ENCODE measurements at places on chromosomes 2 and 18.

GRCh38 chr2:127413782-127414637 is 4.2 kb upstream of the PROC start:
- peak; percentile 32 for DNase-seq

GRCh38 chr2:199659207-199659606 is 191.8 kb downstream of the FTCDNL1 start:
- DNase-seq = peak; percentile 87

DNA sequence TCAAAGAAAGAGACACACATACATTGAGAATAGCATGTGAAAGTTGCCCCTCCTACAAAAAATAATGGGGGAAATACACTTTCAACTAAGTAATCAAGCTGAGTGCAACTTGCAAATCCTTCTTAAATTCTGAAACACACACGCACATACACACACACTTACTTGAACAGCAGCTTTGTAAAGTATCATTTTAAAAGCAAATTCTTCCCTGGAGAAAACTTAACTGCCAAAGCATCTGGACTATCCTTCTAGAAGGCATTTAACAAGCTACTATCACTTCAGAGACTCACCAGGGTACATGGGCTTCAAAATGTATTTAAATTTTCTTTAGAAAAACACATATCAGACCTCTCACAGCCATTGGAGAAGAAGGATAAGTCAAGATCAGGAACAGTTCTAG is 15.3 kb downstream of the GAREM1 start:
- DNase-seq = no peak

- no peak for DNase-seq
Observed at GRCh38 chr2:88824951-88825350, 133.5 kb downstream of the RPIA start.

- DNase-seq = no peak
Observed at GRCh38 chr2:27145682-27146081, 3.1 kb upstream of the TCF23 start.

GRCh38 chr2:218780046-218780445 is 1.9 kb upstream of the CYP27A1 start:
- no peak for DNase-seq

DNA sequence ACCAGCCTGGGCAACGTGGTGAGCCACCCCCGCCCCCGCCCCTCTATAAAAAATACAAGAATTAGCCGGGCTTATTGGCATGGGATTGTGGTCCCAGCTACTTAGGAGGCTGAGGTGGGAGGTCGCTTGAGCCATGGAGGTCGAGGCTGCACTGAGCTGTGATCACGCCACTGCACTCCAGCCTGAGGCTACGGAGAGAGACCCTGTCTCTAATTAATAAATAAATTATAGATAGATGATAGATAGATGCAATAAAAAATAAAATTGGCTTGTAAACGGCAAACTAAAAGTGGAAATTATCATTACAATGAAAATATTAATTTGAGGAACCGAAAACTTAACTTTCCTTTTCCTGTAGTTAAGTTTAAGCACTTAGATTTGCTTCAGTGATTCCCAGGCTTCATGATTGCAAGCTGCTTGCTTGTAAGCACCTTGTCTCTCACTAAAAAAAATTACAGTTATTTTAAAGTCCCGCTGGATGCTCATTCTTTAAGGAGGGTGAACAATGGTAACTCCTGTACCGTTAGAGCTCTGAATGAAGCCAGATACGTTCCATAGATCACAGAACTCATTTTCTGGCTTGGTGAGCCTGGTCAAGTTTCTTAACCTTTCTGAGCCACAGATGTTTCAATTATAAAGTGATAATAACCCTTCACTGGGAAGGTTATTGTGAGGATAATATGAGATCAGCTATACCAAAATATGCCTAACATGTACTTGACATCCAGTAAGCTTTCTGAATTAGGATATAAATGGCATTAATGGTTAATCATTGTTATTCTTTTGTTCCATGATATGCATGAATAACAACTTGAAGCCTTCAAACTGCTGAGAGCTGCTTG is 9.3 kb upstream of the NARS1 start:
- no peak for DNase-seq

- DNase-seq = no peak
Observed at GRCh38 chr2:196112418-196113034, 43.9 kb upstream of the DNAH7 start.

DNA sequence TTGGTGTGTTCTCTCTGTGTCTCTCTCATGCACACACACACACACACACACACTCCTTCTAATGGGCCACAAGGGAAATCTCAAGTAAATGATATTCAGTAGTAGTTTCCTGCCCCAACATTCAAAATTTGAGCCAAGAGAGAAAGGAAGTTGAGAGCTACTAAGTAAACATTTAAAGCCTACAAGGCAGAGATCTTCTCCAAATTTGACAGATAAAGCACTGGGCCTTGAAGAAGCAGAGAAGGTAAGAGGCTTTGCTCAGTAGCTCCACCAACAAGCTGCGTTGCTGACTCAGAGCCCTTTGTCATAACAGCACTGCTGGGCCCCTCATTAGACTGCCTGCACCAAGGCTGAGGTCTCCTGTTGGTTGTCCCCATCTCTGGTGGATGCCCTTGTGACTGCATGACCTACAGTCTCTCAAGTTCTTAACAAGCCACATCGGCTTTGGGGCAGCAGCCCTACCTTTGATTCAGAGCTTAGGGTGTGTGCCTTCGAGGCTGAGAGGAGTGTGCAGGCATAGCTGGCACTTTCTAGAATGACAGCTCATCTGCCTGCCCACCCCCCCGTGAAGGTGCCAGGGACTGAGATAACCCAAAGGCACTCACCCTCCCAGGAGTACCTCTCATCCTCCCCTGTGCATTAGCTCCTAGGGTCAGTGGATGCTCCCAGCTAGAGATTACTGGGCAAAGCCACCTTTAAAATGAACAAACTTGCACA is 32.3 kb upstream of the NEB start:
- no peak for DNase-seq

- no peak for DNase-seq
Observed at GRCh38 chr18:9861933-9862332, 23.8 kb upstream of the TXNDC2 start.

DNA sequence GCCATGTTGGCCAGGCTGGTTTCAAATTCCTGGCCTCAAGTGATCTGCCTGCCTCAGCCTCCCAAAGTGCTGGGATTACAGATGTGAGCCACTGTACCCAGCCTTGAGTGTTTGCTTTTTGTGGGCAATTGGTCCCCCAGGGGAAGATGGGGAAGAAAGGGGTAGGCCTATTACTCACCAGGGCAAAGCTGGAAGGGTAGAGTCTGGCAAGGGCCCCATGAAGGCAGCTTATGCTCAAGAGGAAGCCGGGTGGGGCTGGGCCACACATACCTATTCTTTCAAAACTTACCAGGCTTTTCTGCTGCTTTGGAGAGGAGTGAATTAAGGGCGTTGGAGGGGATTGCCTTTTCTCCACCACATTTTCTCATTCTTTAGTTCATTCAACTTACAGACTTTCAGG is 24.5 kb upstream of the CD28 start:
- DNase-seq = no peak

- peak; percentile 44 for DNase-seq
Observed at GRCh38 chr2:174902506-174903263, 102.5 kb downstream of the CHN1 start.

- DNase-seq = peak; percentile 83
Observed at GRCh38 chr2:136423516-136423996, 305.6 kb upstream of the CXCR4 start.

GRCh38 chr2:86102157-86102556 is 3.5 kb downstream of the POLR1A start:
- DNase-seq = no peak

- DNase-seq = no peak
Observed at GRCh38 chr18:8197499-8197898, 411.7 kb upstream of the RAB12 start.

DNA sequence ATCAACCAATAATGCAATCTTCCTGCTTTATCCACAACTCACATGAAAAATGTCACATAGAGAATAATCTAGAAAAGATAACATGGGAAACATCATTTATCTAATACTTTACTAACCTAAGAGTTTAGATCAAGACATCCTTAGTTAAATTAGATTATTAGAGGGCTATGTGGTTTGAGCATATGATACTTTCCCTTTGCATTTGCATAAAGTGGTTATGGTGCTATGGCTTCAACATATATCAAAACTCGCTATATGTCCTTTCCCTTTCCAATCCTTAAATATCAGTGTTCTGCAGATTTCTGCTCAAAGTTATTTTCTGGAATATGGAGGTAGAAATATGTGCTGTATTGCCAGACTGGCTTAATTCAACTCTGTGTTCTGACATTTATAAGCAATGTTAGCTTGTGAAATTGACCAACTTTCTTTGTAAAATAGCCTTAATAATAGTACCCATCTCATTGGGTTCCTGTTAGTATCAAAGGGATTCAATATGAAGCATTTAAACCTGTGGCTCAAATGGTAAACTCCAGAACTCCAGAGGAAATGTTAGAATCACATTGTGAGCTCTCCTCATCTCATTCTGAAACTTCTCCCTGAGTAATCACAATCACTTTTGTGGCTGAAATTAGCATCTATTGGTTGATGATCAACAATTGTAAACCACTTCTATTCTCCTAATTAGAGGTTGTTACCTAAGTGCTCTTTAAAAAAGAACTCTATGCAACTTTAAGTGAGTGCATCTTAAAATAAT is 1089.9 kb upstream of the SLC39A10 start:
- no peak for DNase-seq

DNA sequence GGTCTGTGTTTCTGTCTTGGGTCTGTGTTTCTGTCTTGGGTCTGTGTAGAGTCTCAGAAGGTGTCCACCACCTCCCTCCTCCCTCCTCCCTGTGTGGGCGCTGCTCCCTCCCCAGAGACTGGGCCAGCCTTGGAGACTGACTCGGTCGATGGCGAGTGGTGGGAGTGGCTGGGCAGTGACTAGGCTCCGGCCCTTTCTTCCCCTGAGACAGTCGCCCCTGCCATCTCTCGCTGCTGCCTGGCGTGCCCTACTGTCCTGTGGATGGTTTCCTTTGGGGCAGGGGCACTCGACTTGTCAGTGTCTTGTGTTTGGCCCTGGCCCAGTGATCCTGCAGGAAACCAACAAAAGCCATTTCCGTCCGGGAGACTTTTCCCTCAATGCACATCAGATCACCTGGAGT is 215.8 kb downstream of the NDUFA10 start:
- no peak for DNase-seq

- no peak for DNase-seq
Observed at GRCh38 chr2:33225350-33225749, 251.1 kb upstream of the RASGRP3 start.

DNA sequence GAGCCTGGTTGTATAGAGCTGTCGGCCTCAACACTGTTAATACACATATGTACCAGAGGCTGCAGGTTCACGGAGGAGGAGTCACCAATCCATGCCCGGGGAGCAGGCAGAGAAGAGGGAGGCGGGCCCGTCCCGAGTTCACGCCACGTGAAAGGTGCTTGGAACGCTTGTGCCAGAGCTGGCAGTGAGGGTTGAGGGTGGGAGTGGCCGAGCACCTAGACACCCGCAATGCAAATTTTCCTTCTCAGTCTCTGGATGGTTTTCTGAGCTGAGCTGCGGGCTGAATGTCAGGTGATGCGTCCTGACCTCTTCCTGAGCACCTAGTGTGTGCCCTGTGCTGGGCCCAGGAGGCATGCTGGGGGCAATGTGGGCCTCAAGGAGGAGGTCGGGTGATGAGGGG is 52.2 kb downstream of the ODC1 start:
- DNase-seq = no peak

DNA sequence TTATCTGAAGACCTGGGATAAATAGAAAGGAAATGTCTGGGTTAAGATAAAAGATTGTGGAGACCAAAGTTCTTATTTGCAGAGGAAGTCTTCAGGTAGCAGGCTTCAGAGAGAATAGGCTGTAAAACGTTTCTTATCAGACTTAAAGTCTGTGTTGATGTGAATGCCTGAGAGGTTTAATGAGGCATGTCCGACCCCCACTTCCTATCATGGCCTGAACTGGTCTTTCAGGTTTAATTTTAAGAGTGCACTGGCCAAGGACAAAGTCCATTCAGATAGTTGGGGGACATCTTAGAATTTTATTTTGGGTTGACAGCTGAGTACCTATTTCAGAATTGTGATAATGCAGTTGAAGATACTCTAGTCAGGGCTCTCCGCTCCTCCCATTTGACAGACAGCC is 92.1 kb downstream of the ATL2 start:
- no peak for DNase-seq

DNA sequence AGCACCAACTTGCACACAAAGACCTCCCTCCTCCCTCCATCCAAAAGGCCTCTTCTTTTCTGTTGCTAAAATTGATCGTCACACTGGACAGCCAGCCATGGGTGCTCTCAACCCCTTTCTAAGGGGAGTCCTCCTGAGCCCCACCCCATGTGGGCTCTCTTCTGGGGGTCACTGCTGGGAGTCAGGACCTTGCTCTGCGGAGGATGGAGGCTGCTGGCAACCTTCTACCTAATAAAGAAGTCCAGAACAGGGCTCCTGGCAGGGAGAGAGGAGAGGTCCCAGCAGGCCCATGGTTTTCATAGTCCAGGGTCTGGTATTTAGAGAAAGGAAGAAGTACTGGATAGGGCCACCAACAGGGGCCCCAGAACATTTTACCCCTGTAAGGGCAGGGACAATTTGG is 67.6 kb upstream of the OTOS start:
- no peak for DNase-seq

DNA sequence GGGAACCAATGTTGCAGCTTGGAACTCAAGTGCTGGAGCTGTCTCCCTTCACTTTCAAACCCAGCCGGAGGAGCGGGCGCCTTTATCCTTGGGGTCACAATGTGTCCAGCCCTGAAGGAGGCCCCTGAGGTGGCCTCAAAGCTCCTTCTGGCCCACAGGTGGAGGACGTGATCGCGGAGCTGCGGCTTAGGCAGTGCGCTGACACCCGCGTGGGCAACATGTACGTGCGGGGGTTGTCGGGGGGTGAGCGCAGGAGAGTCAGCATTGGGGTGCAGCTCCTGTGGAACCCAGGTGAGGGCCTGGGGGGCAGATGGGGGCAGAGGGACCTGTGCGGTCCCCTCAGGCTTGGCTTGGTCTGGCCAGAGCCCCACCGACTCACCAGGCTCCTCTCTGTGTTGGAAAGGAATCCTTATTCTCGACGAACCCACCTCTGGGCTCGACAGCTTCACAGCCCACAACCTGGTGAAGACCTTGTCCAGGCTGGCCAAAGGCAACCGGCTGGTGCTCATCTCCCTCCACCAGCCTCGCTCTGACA is 13.5 kb downstream of the ABCG8 start:
- DNase-seq = no peak

- DNase-seq = no peak
Observed at GRCh38 chr18:55868909-55869308, 280.9 kb upstream of the TCF4 start.

GRCh38 chr2:51420511-51420910 is 388.6 kb upstream of the NRXN1 start:
- peak; percentile 4 for DNase-seq

- DNase-seq = no peak
Observed at GRCh38 chr2:130834091-130834930, 2.4 kb upstream of the ARHGEF4 start.

DNA sequence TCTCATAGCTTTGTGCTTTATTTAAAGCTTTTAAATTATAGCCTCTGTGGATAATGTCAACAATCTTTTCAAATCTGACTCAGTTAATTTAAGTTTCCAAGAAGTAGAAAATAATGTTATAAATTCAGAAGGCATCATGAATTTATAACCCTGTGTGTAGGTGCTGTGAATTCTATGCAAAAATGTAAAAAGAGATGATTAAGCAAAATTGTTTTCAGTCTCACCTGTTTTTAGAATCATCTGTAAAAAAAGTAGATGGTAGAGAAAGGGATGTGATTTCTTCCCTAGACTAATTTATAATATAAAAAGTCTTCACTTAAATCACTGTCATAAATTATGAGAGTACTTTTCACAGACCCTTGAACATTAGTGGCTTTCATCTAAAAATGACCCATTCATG is 85.6 kb upstream of the NOSTRIN start:
- no peak for DNase-seq
